ENCODE measurements at places on chromosomes 12 and 14.

DNA sequence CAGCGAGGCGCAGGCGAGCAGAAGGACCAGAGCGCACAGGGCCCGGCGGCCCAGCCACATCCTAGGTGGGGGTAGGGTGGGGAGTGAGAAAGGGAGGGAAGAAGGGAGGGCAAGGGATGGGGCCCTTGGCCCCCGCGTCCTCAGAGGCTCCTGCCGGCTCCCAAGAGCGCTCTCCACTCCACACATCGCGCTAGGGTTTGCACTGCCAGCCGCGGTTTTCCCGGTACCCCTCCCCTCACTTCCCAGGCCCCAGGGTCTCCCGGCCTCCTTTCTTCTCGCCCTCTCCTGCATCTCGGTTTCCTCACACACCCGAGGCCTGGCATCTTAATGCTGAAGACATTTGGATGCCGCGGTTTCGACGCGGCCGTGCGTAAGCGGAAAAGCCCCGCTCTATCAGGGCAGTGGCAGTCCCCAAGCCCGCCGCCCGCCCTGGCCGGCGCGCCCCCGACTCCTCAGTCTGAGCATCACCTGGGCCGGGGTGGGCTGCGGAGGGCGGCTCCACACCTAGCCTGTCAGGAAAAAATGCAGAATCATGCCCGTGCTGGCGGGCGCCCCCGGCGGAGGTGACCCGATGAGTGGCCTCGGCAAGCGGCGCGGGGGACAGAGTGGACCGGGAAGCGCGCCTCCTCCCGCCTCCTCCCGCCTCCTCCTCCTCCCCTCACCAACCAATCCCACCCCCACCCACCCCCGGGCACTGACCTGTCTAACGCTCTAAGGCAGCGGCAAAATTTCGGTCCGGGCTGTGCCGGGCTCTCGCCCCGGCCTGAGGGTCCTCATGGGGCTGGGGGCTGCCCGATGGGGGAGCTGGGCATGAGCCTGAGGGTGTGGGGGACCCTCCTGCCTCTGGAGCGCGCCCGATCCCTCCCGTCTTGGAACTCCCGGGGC lies 686 bp downstream of the B4GALNT1 start:
- DNase-seq, result no peak

- DNase-seq, result peak; percentile 6
Measured at GRCh38 chr14:34628681-34629135, 1.2 kb downstream of the SNX6 start.

DNA sequence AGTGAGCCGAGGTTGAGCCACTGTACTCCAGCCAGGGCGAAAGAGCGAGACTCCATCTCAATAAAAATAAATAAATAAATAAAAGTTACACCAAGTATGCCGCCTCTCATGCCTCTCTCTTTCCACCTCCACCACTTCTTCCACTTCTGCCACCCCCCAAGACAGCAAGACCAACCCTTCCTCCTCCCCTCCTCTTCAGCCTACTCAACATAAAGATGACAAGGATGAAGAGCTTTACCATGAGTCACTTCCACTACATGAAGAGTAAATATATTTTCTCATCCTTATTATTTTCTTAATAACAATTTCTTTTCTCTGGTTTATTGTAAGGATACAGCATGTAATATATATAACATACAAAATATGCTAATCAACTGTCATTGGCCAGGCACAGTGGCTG lies 3.6 kb upstream of the TMED2 start:
- DNase-seq, result no peak

DNA sequence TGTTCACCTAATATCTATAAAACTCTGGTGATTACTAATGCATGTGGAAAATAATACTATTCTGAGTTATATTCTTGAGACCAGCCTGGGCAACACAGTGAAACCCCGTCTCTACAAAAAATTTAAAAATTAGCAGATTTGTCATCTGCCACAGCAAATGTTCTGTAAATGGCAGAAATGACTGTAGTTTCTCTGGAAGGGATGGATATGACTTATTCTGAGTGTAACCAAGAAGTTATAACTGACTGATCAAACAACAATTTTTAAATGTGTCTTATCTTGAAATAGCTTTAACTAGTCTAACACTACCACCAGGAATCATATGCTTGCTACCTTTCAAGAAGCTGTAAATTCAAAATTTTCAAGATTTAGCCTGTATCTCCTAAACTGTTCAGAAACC lies 88.7 kb downstream of the PLBD1 start:
- no peak for DNase-seq

GRCh38 chr12:89379148-89379838 lies 27.0 kb upstream of the DUSP6 start:
- DNase-seq, result no peak

GRCh38 chr14:57486767-57487379 lies 6.8 kb downstream of the CCDC198 start:
- no peak for DNase-seq

DNA sequence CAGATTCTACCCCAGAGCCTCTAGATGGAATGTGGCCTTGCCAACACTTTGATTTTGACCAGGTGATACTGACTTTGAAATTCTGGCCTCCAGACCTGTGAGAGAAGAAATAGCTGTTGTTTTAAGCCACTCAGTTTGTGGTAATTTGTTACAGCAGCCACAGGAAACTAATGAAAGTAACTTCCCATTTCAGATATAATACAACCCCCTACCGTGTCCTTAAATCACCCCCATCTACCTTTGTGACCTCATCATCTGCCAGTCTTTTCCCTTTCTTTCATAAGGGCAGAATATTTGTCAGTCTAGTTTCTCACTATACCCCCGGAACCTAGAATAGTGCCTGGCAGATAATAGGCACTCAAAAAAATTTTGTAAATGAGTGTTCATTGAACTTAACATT lies 39.6 kb downstream of the PPP4R4 start:
- DNase-seq, result no peak

DNA sequence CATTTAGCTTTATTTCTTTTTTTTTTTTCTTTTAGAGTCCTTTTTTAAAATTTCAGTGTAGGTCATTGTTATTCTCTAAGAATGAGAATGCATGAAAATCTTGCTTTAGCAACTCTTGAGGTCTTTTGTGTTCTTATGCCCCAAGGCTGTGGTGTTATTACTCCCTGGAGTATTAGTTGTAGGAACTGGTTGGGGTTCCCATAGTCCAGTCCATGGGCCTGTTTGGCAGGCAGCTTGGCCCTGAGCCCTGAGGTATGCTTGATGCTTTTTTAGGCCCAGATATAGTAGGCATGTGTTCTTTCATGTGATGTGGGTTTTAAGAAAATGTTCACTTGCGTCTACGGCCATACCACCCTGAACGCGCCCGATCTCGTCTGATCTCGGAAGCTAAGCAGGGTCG lies 1.6 kb downstream of the FAM234B start:
- no peak for DNase-seq

- peak; percentile 28 for DNase-seq
Measured at GRCh38 chr14:64760146-64760755, 56.0 kb downstream of the PLEKHG3 start.

DNA sequence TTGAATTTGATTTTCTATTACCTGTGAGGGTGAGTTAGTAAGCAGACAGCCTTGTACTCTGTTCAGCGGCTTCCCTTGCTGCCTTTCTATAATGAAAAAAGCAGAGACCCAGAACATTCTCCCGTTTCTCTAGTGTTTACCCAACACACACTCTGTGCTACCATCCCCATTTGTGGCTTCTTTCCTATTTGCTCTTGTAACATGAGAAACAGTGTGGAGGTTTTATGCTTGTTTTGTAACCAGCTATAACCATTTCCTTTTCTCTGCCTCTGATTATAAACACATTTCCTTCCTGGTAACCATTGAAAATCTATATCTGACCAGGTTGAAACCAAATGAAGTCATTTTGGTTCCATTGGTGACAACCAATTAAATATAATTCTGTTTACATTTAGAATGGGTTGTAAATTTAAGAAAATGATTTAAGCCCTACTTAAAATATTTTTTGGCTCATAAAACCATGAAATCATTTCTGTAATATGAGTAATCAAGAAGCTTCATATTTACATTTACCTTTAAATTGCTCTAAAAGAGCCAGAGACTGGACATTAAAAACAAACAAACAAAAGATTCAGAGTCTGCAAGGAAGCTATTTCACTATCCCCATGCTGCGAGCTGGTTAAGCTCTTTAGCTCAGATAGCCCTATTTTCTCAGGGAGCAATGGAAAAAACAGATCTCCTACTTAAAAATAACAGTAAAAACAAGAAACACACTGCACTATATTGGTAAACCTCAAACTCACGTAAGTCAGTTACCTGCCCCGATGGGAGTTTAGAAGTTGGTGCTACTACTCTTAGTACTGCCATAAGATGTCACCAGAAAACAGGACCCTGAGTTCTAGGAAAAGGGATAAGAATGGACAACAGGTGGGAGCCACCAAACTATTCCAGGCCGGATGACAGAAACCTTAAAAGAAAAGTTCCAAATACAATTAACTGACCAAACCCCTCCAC lies 206.5 kb upstream of the EEA1 start:
- DNase-seq, result peak; percentile 19

GRCh38 chr14:87840906-87841305 lies 152.1 kb downstream of the GALC start:
- no peak for DNase-seq

GRCh38 chr12:90152897-90153624 lies 444.4 kb upstream of the ATP2B1 start:
- no peak for DNase-seq

- DNase-seq, result no peak
Measured at GRCh38 chr12:84198294-84198946, 714.2 kb downstream of the SLC6A15 start.

DNA sequence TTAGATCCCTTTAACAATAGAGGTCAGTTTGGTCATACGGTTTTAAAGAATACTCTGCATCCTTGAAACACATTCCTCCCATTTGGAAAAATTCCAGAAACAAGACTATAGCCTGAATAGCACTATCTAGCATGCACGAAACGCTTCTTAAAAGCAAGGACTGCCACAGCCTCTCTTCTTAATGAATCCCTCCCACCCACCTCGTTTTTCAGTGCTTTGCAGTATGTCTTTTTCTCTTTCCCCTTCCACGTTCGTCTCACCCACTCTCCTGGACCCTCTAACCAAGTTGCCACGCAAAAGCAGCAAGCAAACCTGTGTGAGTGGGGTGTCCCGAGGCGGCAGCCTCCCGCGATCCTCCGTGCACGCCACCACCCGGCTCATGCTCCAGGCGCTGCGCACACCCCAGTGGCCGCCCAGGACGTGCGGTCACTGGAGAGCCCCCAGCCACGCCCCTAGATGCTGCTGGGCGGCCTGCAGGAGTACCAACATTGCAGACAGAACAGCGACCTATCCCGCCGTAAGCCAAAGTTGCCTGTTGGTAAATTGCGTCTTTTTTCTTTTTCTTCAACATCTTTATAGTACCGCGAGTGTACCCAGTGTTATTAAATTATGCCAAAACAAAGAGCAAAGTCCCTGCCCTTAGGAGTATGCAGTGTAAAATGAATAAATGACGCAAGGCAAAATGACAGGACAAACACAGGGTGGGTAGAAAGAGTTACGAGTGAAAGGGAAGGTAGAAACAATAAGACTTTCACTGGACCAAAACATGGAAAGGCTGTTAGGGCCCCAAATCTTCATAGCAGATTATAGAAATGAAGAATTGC lies at the start of gene SLC38A4:
Gene SLC38A4 (minus strand): TSS at position 407 of the 824 bp plus-strand sequence. CDS start 32,926 bp downstream, outside the sequence.
- no peak for DNase-seq

GRCh38 chr12:56411781-56412639 lies 37.2 kb downstream of the TIMELESS start:
- DNase-seq, result no peak

GRCh38 chr14:81273521-81273920 lies 52.8 kb upstream of the GTF2A1 start:
- no peak for DNase-seq

- no peak for DNase-seq
Measured at GRCh38 chr14:76948213-76948947, 80.1 kb downstream of the IRF2BPL start.

DNA sequence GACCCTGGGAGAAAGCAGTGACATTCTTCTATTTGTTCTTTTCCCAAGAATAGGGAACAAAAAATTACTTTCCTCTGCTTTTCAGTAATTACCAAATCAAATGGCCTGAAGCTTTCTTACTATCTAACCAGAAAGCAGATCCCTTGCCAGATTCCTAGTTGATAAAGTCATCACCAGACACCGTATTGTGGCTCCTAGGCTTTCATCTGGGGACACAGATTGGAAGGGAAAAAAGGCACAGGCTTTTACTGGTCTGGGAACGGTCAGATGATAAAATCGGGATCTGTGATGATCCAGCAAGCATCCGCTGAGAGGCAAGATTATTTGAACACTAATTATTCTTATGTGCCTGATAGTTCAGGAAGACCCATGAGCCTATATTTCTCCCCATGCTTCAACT lies 79.1 kb upstream of the BCL2L14 start:
- no peak for DNase-seq

- no peak for DNase-seq
Measured at GRCh38 chr14:96380735-96381134, 11.2 kb upstream of the AK7 start.

DNA sequence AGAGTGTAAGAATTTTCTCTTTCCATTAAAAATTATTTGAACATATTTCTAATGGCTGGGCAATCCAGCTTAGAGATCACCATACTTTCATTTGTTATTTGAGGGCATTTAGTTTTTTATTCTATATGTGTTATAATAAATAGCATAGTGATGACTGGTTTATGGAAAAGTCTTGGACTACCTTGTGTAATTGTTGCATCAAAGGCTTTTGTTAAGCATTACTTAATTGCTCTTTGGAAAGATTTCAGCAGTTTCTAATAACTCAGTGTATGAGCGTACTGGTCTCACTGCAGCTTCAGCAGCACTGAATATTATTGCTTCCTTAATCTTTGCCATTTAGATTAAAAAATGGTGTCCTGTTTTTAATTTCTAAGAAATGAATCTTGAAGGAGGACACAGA lies 22.8 kb downstream of the TMEM19 start:
- DNase-seq, result no peak

GRCh38 chr12:109308534-109309380 lies at the start of gene FOXN4:
Gene FOXN4, minus strand, starts transcription at chr12:109309284. Its CDS starts 963 bp downstream, at chr12:109308321.
- DNase-seq, result no peak

DNA sequence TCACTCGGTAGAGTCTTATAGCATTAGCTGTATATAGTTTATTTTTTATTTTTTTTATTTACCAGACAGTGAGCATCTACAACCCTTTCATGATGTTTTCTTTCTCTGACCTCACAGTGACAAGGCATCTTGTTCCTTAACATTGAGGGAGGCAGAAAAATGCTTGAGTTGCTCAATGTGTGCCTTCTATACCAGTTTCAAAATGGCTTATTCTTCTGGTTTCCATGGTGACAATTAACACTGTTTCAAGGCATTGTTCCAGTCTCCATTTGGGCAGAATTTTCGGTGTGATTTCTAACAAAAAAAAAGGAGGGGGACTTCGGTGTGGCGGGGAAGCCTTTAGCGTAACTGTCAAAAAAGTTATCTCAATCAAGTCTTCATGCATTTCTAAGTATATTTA lies 209.7 kb upstream of the NPAS3 start:
- DNase-seq, result no peak

DNA sequence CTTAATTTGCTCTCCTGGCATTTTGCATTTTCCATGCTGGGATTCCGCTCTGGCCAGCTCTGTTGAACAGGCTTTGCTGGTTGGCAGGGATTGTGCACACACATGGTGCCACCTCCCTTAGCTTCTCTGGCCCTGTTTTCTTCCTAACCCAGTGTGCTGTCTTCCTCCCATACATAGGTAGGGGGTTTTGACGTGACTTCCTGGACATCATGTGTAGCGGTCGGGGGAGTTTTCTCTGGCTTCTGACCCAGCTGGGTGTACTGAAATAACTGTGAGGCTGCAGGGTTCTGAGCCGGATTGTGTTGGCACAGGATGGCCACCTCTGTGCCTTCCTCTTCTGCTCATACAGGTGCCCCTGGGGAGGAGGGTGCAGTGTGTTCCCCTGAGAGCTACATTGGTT lies 25.7 kb downstream of the C14orf132 start:
- no peak for DNase-seq
